M059J (cell line): ENCODE measurements at places on chromosomes 11 and 22. TPM values are rescaled to one million over a fixed set of nuclear protein-coding genes. Genes with fewer than 3 reads are reported as not detected.
A peak's percentile ranks its signal among the peaks of the same experiment; 100 is the strongest.

DNA sequence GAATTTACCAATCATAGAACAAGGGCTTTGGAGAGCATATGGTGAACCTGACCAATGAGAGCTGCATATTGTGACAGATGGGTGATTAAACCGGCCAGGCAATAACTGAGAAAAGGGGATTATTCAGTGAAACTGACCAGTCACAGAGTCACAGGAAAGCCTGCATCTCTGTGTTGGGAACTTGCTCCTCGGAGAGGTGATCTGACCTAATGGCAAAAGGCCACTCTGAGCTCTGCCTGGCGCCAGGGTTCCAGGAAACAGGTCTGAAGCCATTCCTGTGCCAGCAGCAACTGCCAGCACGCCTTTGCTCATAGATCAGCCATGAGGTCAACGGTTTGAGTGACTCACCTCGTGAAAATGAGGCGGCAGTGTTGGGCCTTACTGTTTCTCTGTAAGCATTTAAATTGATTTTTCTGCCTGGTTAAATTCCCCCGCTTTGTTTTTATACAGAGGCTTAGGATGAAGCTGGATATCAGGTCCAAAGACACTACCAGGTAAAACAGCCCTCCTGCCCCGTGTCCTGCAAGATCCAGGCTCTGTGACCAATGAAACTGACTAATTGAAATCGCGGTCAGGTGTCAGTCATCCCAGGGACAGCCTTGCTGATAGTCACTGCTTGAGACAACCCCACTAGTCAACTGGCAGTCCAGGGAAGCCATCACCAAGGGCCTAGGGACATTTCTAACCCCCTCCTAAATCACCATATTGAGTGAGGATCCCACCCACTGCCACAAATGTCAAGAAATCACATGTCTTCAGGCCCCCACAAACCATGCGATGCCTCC lies 35.8 kb upstream of the MYOD1 start:
- DNase-seq: peak; percentile 98

DNA sequence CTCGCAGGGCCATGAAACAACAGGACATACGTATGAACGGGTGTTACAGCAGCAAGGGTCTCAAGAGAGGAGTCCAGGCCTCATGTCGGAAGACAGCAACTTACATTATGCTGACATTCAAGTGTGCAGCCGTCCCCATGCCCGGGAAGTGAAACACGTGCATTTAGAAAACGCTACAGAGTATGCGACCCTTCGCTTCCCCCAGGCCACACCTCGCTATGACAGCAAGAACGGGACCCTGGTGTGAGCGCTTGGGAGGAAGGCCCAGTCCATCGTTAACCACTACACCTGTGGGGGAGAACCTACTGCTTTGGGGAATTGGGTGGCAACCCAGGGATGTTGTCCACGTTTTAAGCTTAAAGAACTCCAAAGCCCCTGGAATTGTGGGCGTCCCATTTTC lies 7.2 kb downstream of the C11orf52 start:
- no peak for DNase-seq

DNA sequence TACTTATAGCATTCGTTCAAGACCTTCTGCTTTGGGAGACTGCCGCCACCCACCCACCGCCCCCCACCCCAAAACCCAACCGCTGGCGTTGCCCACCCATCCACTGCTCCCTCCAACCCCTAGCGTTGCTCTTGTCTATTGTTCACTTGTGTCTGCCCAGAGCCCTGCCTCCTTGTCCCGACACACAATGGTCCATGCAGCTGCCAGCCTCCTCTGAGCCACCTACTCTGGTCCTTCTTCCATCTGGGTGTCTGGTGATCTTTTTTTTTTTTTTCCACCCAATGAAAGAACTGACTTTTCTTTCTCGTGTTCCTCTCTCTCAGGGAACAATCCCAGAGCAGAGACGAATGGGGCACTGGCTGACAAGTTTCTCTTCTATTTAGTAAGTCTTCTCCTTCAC lies 256.0 kb upstream of the SESN3 start:
- no peak for DNase-seq

- DNase-seq: no peak
Measured at GRCh38 chr22:24434471-24435322, 7.3 kb downstream of the ADORA2A start.

The APOL6 gene
- 22.2 and 25.8 TPM in 2 replicates for total RNA-seq

The APBB1 gene
- total RNA-seq: 16.5 and 24.4 TPM in 2 replicates

The ZBTB3 gene
- 6.4 and 10.2 TPM in 2 replicates for total RNA-seq
